Renal cortical epithelial cell (primary cell): ENCODE measurements at places on chromosomes 7 and 10. TPM values are rescaled to one million over a fixed set of nuclear protein-coding genes. Genes with fewer than 3 reads are reported as not detected.

Gene AGBL3
- total RNA-seq, result 2.3 and 3.6 TPM in 2 replicates

Gene AMZ1
- total RNA-seq, result 3.5 and 14.2 TPM in 2 replicates

Gene PRSS37
- not detected in 2 replicates for total RNA-seq

Gene AKR1C8
- total RNA-seq, result 0.05 TPM in 1 of 2 replicates, not detected in the other

Gene PAX4
- not detected in 2 replicates for total RNA-seq

Gene MRLN
- total RNA-seq, result not detected in 2 replicates

Gene C7orf57
- total RNA-seq, result not detected in 2 replicates

Gene TIAL1
- 22.9 and 103 TPM in 2 replicates for total RNA-seq

Gene PRPS1L1
- total RNA-seq, result not detected in 2 replicates

Gene GPR15LG
- 6.8 and 46.5 TPM in 2 replicates for total RNA-seq

Gene AKR1E2
- total RNA-seq, result 5.4 and 6.0 TPM in 2 replicates

- DNase-seq, result no peak
Measured at GRCh38 chr10:88999625-89000024, 9.0 kb downstream of the FAS start.

- DNase-seq, result no peak
Measured at GRCh38 chr10:121137533-121137932, 286.4 kb downstream of the WDR11 start.

DNA sequence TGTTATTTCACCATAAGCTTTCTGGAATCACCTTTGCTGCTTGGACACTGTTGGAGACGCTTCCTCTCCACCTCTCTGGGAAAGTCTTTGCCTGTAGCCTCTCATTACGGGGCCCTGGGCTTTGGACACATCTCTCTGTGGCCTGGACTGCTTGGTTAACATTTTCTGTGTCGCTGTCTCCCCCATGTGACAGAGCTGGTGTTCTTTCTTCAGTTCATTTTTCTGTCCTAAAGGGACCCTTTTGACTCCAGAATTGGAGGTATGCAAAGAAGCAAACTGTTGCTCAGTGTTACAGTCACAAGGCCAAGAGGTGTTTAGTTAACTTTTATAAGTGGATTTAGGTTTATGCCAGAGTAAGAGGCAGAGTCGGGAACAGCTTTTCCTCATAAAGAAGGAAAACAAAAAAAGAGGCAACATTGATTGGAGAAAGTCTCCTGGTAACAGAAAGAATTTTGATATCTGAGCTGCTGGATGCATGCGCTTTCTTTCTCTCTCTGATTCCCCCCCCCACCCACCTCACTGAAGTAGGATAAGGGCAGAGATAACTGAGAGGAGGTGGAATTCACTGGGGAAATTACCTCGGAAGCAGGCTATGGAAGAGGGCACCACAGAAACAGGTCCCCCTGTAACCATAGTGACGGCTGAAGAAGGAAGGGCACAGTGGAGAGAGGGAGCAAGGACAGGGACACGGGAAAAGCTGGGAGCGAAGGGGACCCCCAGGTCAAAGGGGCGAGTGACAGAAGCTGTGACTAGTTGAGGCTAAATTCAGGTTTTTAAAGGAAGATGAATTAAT, 57.8 kb downstream of the LGI1 start:
- DNase-seq, result peak; percentile 1

- DNase-seq, result no peak
Measured at GRCh38 chr7:26959290-26959689, 94.9 kb upstream of the SKAP2 start.

DNA sequence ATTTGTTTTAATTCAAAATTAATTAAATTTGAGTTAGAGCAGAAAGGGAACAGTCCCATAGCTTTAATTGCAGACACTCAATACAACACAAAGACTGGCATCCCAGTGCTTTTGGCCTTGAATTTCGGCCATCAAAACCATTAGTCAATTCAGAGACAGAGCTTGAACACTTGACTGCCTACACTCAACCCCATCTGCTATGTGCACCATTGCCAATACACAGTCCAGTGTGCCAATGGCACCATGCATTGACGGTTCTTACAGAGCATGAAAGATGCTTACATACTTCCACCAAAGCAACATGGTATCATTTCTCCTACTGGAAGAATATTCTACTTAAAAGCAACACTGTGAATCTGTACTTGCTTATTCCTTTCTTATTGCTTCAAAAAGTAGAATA, 43.6 kb upstream of the LRRTM3 start:
- no peak for DNase-seq

DNA sequence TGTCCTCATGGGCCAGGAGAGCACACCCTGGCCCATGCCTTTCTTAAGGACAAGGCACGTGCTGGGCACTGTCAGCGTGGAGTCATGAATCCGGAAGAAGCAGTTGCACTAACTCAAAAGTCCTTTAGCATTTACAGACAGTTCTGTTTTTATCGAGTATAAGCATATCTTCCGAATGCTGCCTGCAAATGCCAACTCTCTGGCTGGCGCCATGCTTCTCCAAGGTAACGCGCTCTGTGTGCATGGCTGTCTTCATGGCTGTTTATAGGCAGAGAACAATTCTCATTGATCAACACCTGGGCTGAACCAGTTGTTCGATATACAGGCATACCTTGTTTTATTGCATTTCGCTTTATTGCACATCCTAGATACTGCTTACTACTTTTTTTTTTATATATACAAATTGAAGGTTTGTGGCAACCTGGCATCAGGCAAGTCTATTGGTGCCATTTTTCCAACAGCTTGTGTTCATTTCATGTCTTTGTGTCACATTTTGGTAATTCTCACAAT, 28.0 kb upstream of the ZNRF2 start:
- no peak for DNase-seq

DNA sequence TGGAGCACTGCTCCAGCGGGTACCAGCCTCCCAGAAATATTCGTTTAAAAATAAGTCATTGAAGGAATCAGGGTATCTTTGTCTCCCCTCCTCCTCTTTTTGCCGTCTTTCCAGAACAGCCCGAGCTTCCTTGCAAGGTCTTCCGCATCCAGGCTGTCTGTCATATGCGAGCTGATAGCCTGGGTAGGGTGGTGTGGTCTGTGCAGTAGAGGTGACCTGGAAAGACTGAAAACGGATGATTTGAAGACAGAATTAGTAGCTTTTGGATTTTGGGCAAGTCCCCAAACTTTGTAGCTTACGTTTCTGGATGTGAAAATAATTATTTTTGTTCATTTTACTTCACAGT, 480 bp downstream of the VPS50 start:
- DNase-seq, result no peak

DNA sequence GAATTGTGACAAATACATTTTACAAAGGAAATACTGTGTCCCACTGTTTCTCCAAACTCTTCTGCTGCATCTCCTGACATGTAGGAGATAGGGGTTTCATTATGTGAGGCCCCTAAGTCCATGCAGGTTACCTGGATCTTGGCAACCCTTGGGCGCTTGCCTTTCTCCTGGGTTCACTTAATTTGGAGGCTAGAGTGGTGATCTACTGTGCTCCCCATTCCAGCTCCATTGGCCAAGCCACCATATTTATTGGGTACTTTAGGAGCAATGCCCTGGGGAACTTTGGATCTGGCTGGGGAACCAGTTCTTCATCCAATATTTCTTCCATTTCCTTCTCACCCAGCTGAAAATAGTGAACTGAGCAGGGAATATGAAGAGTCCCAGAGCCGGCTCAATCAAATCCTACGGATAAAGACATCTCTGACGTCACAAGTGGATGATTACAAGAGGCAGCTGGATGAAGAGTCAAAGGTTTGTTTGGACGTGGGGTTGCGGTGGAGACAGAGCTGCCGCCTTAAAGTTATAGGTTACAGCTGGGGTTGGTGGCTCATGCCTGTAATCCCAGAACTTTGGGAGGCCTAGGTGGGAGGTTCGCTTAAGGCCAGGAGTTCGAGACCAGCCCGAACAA, 18.5 kb downstream of the MYH16 start:
- no peak for DNase-seq

DNA sequence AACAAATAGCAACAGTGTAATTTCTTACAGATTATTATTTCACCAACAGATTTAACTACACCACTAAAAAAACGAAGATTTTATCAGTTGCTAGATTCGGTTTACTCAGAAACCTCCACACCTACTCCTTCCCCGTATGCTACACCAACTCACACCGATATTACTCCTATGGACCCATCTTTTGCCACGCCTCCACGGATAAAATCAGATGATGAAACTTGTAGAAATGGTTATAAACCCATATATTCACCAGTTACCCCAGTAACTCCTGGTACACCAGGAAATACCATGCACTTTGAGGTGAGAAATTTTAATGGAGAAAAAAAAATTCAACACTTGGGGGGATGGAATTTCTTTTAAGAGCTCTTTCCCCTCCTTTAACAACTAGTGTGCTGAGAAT, 92.5 kb downstream of the KMT2E start:
- no peak for DNase-seq

- no peak for DNase-seq
Measured at GRCh38 chr7:30285067-30285535, 704 bp downstream of the ZNRF2 start.

- DNase-seq, result no peak
Measured at GRCh38 chr7:145092766-145093165, 256.9 kb upstream of the TPK1 start.

- no peak for DNase-seq
Measured at GRCh38 chr7:135758531-135758932, 9.9 kb upstream of the FAM180A start.

DNA sequence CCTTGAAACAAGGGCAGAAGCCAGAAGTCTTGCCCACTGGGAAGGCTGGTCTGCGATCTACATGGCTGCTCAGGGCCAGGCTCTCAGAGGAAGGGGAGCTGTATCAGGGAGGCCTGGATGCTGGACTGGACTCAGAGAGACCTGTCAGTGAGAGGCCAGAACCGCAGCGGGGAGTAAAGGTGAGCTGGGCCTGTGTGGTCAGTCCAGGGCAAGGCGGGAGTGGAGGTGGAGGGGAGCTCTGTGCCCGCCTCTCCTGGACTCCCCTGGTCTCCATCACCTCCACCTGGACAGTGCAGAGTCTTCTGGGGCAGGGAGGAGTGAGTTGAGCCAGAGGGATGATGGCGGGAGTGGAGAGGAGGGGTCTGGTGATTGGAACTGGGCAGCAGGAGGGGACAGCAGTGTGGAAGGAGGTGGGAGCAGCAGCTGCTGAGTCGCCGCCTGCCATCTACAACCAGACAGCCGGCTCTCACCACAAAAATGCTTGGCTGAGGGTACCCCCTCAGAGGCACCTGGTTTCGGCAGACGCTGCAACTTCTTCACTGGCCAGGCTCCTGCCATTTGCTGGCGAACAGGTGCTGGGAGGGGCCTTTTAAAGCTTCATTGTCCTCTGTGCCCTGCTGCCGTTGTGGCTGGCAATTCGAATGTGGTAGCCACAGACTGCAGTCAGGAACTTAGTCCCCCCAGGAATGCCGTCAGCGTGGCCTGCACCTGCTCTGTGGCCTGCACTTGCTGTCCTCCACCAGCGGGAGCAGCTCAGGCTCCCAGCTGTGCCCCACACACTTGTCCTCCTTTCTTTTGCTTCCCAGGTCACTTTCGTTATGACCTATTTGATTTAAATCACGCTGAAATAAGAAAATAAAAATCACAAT, 3.5 kb downstream of the RASSF4 start:
- DNase-seq, result no peak

- no peak for DNase-seq
Measured at GRCh38 chr10:69496352-69497230, 45.3 kb downstream of the TSPAN15 start.

- no peak for DNase-seq
Measured at GRCh38 chr10:68876246-68877138, 24.6 kb upstream of the DDX50 start.
